ENCODE measurements at places on chromosomes 11 and 22. TPM values are rescaled to one million over a fixed set of nuclear protein-coding genes. Genes with fewer than 3 reads are reported as not detected.

- peaks cover 19% of the 10 kb centered on the region for H3K4me1 ChIP-seq
- no peaks in the 10 kb centered on the region for H3K36me3 ChIP-seq
- H3K27ac ChIP-seq: no peak overlapping the region
- H3K4me3 ChIP-seq: peak overlapping the region; percentile 100
- DNase-seq: peak; percentile 35
Measured at GRCh38 chr11:128695539-128696221, 1.8 kb downstream of the FLI1 start.

GRCh38 chr11:107018902-107019493, 722 bp upstream of the GUCY1A2 start:
- H3K4me1 ChIP-seq: no peaks in the 10 kb centered on the region
- peak overlapping the region; percentile 63 for H3K4me3 ChIP-seq
- peaks cover 57% of the 10 kb centered on the region for H3K27me3 ChIP-seq
- H3K36me3 ChIP-seq: no peaks in the 10 kb centered on the region
- no peak overlapping the region for H3K27ac ChIP-seq
- peak; percentile 89 for DNase-seq

- no peak for DNase-seq
- H3K27me3 ChIP-seq: peaks cover 22% of the 10 kb centered on the region
- no peaks in the 10 kb centered on the region for H3K36me3 ChIP-seq
- H3K27ac ChIP-seq: no peak overlapping the region
Measured at GRCh38 chr22:38964989-38965388, 7.6 kb downstream of the APOBEC3A start.

GRCh38 chr11:46279126-46280099, 2.0 kb downstream of the CREB3L1 start:
- H3K36me3 ChIP-seq: no peaks in the 10 kb centered on the region
- H3K27me3 ChIP-seq: no peaks in the 10 kb centered on the region
- peak overlapping the region; percentile 92 for H3K4me3 ChIP-seq

DNA sequence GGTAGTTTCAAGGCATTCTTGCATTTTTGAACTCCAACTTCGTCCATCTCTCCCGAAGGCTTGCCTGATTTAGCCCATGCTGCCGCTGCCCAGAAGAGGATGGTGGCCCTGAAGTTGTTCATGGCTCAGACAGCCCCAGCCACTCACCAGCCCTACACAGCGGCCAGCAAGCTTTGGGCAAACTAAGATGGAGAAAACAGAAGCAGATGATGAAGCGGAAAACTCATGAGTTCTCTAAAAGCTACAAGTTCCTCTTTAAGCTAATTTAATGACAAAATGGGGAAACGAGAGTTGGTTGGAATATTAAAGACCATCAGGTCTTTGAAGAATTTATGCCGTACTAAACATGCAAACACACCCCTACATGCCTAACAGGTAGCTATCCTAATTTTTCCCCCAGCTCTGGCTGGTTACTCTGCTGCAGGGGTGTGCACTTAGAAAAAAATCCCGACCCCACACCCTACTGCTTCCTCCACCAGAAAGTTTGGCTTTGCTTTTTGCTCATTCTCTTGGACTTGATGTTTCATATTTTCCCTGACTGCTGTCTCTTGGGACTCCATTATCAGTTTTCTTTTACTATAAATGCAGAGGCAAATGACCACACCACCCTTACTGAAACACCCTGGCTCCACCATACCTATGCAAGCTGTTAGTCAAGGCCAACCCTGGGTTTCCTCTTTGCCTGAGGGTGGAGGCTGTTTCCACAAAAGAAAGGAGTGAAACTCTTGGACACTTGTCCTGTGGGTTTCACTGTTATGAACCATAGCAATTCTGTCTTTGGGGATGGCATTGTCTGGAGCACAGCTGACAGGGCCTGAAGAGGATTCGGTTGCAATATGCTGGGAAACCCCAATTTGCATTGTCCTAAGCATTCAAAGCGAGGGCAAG, at the start of gene MPEG1:
Gene MPEG1 (minus strand): TSS at position 184 of the 888 bp plus-strand sequence. CDS start 62 bp downstream, at position 122.
- DNase-seq: no peak
- H3K27me3 ChIP-seq: peaks cover 39% of the 10 kb centered on the region
- H3K27ac ChIP-seq: no peak within 1 kb of the TSS
- no peaks in the 10 kb centered on the region for H3K36me3 ChIP-seq

DNA sequence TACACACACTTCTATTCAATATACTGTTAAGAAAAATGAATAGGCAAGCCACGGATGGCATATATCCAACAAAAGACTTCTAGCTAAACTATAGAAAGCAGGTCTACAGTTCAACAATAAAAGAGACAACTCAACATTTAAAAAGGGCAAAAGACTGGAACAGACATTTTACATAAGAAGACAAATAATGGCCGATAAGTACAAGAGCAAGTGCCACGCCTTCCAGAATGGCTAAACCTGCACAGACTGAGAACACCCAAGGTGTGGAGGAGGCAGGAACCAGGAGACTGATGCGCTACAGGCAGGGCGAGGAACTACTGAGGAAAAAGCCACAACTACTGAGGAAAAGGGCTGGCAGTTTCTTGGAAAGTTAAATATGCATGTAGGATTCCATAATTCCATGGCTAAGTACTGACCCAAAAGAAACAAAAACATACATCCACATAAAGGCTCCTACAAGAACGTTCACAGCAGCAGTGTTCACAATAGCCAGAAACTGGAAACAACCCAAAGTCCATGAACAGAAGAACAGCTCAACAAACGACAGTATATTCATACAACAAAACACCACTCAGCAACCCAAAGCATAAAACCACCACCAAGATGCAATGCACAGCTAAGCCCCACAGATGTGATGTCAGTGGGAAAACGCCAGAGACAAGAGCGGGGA, 9.6 kb upstream of the MOB2 start:
- no peaks in the 10 kb centered on the region for H3K36me3 ChIP-seq
- no peak overlapping the region for H3K27ac ChIP-seq
- DNase-seq: no peak
- H3K4me1 ChIP-seq: no peaks in the 10 kb centered on the region
- no peaks in the 10 kb centered on the region for H3K27me3 ChIP-seq

- no peak overlapping the region for H3K4me3 ChIP-seq
- no peak overlapping the region for H3K27ac ChIP-seq
- DNase-seq: peak; percentile 39
- H3K27me3 ChIP-seq: no peaks in the 10 kb centered on the region
Measured at GRCh38 chr11:112012874-112013273, 12.3 kb upstream of the DLAT start.

DNA sequence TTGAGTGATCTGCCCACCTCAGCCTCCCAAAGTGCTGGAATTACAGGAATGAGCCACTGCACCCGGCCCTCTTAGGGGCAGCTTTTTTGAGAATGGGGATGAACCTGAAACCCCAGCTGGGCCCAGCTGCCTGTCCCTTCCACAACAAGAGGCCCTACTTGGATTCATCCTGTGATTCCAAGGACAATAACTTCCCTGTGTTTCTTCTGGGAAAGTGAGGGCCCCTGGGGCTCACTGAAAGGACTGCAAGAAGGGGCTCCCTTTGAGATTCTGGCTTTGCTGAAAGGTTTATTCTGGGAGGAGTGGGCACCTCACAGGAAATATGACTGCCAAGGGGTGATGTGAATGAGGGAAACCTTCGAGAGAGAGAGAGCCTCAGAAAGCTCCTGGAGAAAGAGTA, 12.3 kb upstream of the GNAZ start:
- no peaks in the 10 kb centered on the region for H3K36me3 ChIP-seq
- H3K27me3 ChIP-seq: 0 out of 2 replicates have a peak, but pooled peaks cover 6% of the 10 kb centered on the region
- H3K4me3 ChIP-seq: no peak overlapping the region
- H3K27ac ChIP-seq: no peak overlapping the region
- no peak for DNase-seq

GRCh38 chr22:31977141-31977841, 33.0 kb downstream of the YWHAH start:
- no peak overlapping the region for H3K27ac ChIP-seq
- H3K4me1 ChIP-seq: no peaks in the 10 kb centered on the region
- no peaks in the 10 kb centered on the region for H3K27me3 ChIP-seq
- peak; percentile 70 for DNase-seq
- no peak overlapping the region for H3K4me3 ChIP-seq

GRCh38 chr11:77386178-77386577, 84.7 kb upstream of the GDPD4 start:
- H3K36me3 ChIP-seq: no peaks in the 10 kb centered on the region
- H3K27ac ChIP-seq: no peak overlapping the region
- no peak overlapping the region for H3K4me3 ChIP-seq
- no peak for DNase-seq

- H3K27ac ChIP-seq: no peak overlapping the region
- no peaks in the 10 kb centered on the region for H3K4me1 ChIP-seq
- no peaks in the 10 kb centered on the region for H3K36me3 ChIP-seq
- peaks cover 40% of the 10 kb centered on the region for H3K27me3 ChIP-seq
- H3K4me3 ChIP-seq: no peak overlapping the region
- DNase-seq: no peak
Measured at GRCh38 chr11:44529895-44530412, 35.5 kb upstream of the CD82 start.

GRCh38 chr11:28582506-28582905, 474.3 kb downstream of the METTL15 start:
- H3K4me3 ChIP-seq: no peak overlapping the region
- no peaks in the 10 kb centered on the region for H3K36me3 ChIP-seq
- no peak for DNase-seq
- no peak overlapping the region for H3K27ac ChIP-seq
- no peaks in the 10 kb centered on the region for H3K27me3 ChIP-seq
- H3K4me1 ChIP-seq: peaks cover 6% of the 10 kb centered on the region

DNA sequence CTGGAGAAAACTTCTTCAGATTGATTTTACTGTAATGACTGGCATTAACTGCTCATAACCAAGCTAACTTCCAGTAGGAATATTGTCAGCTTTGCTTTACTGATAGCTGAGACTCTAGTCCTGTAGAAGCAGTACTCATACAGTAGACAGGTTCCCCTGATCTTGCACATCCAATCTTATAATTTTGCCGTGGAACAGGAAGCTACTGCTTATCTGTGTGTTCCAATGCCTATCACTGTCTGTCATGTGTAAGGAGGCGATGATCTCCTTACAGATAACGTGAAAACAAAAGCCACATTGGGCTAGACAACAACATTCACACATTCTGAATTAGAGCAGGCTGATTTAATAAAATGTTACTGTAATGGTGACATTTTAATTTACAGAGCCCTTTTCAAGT, 13.2 kb downstream of the HSD17B12 start:
- no peak overlapping the region for H3K27ac ChIP-seq
- no peak for DNase-seq
- H3K36me3 ChIP-seq: no peaks in the 10 kb centered on the region
- H3K4me1 ChIP-seq: no peaks in the 10 kb centered on the region
- no peak overlapping the region for H3K4me3 ChIP-seq
- no peaks in the 10 kb centered on the region for H3K27me3 ChIP-seq

Gene MPPED2
- not detected for total RNA-seq

Gene PUS3
- total RNA-seq: 11.8 TPM

Gene HMOX1
- 71.6 TPM for total RNA-seq

Gene ADORA2A
- 0.54 TPM for total RNA-seq

Gene CAT
- 49.4 TPM for total RNA-seq

Gene SMC1B
- total RNA-seq: 0.13 TPM

Gene NXPE1
- not detected for total RNA-seq

Measured in GM23248 (cell line).